Right kidney (tissue), 9 donors: ENCODE measurements at places on chromosomes 1 and 21.

DNA sequence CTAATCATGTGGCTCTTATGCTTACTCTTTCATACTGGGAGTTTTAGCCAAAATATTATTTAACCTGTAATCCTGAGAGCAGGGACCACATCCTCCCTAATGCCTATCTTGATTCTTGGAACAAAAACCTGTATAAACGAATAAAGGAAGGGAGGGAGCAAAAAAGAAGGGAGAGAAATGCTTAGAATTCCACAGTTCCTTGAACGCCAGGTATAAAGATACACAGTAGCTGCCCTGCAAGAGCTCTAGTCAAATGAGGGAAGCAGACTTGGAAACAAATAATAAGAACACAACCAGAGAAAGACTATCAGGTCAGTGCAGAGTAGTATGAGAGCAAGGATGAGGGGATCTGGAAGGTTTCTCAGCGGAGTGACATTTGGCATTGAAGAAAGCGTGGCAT, 116.3 kb downstream of the SLC30A10 start:
- peak; percentile 9 for DNase-seq

- DNase-seq: no peak
Observed at GRCh38 chr1:170790651-170791071, 126.7 kb downstream of the PRRX1 start.

- DNase-seq: no peak
Observed at GRCh38 chr1:16041200-16041599, 2.4 kb upstream of the CLCNKB start.

- DNase-seq: no peak
Observed at GRCh38 chr1:204042516-204042915, 30.4 kb upstream of the SOX13 start.

- DNase-seq: no peak
Observed at GRCh38 chr1:212164095-212164872, 120.9 kb upstream of the PPP2R5A start.

DNA sequence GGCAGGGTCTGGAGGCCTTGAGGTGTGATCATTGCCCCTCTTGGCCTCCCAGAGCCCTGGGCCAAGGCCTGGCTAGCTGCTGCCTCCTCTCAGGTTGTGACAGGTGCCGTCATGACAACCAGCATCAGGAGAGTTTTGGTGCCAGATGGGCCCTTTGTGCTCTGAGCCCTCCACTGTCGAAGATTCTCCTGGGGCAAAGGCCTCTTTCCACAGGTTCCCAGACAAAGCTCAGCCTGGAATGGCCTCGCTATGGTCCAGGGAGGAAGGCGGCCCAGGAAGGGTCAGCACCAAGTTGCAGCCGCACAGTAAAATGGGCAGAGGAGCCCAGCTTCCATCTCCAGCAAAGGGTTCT, 78.4 kb downstream of the ALPL start:
- DNase-seq: no peak

GRCh38 chr21:31880816-31881215, 8.0 kb downstream of the HUNK start:
- no peak for DNase-seq

DNA sequence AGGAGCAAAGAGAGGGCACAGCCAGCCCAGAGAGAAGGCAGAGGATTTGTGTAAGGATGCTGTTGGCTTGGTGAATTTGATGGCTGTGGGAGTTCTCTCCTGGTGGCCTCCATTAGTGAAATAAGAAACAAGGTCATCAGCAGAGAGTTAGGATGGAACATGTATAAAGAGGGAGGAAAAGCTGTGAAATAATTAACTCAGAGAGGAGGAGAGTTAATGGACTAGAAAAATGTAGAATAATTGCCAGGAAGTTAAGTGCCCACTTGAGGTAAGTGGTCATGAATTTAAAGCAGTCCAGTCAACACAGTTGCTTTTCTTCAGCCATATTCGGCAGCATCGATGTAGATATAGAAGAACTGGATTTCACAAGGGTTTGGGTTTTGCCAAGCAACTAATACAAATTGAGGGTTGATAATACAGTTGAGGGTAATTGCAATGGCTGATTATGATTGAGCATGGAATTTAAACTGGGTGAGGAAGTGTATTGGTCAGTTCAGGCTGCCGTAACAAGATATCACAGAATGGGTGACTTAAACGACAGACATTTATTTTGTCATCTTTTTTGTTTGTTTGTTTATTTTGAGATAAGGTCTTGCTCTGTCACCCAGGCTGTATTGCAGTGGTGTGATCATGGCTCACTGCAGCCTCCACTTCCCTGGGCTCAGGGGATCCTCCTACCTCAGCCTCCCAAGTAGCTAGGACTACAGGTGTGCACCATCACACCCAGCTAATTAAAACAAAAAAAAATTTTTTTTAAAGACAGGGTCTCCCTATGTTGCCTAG, 31.7 kb upstream of the KLF17 start:
- DNase-seq: no peak

DNA sequence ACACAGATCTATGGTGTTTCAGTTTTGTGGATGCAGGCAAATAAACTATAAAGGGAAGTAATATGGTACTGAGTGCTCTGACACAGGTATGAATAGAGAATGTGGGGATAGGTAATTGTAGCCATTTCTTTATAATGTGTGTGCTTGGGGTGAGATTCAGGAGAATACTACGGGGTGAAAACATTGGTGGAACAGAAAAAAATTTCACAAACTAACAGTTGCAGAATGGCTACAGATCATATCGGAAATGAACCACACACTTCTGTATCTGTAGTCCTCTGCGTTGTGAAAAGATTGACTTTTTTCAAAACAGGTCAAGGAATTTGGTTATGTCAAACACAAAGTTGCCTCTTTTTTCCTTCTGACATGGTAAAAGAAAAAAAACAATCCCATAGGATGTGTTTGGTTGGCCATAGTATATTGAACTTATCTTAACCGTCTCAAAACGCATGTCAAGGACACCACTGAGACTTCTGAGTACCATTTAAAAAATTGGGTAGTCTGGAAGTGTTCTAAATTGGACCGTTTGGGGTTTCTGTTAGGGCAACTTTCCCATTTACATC, 1.1 kb upstream of the CDC73 start:
- DNase-seq: no peak

GRCh38 chr1:233109096-233109495, 158.7 kb downstream of the NTPCR start:
- no peak for DNase-seq

- DNase-seq: peak; percentile 0
Observed at GRCh38 chr1:192311281-192311680, 5.5 kb upstream of the RGS21 start.

DNA sequence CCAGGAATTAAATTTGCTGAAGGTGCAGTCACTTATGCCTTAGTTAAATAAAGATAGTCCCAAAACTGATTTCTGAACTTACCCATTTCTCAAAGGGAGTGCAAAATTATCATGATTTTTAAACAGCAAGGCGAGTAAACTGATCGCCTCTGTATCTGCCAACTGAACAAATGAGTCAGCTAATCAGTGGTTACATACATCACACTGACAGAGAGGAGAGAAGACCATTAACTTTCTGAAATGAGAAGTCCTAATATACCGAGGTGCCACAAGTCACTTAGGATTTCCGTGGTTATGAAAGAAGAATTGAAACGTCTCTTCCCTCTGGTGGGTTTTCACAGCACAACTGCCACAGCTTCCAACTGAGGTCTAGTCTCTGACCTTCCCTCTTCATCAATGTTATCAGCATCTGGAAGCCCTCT, 400.7 kb downstream of the SMYD3 start:
- no peak for DNase-seq

DNA sequence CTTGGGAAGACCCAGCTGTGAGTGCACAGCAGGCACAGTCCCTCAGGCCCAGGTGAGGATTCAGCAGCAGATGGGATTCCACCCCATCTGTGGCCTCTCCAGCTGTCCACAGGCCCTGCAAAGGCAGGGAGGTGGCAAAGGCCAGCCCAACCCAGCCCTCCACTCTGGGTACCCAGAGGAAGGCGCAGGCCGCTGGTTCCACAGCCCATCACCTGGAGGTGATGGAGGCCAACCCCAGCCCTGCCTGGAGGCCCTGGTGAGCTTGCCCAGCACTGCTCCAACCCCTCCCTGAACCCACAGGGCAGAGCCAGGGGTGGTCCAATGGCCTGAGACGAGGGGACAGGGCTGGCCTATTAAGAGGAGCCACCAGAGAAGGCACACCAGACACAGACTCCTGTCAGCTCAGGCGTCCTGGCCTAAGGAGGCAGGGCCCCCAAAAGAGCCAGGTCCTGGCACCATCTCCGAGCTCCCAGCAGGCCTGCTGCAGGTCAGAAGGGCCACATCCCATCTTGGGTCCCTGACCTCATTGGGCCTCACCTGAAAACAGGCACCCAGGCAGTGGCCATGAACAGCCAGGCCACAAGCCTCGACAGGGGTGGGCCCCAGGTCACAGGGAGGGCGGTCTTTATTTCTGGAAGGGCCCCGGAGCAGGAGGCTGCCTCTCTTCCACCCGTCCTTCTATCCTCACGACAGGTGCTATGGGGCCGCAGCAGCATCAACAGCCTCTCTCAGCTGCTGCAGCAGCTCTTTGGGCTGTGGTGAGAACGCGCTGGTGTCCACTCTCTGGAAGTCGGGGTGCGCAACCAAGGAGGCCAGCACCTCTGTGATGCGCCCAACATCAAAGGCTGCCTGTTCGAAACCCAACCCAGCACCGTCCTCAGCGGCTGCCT, 3.2 kb downstream of the JMJD4 start:
- no peak for DNase-seq

DNA sequence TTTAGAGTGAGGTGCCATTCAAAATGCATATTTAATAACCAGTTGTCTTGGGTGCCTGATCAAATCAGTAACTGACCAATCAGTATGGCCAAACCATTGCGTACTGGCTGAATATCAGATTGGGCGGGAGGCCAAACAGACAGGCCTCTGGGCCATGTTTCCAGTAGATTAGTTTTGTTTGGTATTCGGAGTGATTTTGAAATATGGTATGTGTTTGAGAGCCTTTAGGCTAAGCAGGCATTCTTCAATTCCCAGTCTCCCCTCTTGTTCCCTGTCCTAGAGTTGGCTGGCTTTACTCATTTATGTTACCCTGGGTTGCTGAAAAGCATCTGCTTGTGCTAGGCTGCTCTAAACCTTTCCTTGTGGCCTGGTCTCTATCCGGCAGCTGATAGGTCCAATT, 80.1 kb downstream of the BACH1 start:
- DNase-seq: no peak

DNA sequence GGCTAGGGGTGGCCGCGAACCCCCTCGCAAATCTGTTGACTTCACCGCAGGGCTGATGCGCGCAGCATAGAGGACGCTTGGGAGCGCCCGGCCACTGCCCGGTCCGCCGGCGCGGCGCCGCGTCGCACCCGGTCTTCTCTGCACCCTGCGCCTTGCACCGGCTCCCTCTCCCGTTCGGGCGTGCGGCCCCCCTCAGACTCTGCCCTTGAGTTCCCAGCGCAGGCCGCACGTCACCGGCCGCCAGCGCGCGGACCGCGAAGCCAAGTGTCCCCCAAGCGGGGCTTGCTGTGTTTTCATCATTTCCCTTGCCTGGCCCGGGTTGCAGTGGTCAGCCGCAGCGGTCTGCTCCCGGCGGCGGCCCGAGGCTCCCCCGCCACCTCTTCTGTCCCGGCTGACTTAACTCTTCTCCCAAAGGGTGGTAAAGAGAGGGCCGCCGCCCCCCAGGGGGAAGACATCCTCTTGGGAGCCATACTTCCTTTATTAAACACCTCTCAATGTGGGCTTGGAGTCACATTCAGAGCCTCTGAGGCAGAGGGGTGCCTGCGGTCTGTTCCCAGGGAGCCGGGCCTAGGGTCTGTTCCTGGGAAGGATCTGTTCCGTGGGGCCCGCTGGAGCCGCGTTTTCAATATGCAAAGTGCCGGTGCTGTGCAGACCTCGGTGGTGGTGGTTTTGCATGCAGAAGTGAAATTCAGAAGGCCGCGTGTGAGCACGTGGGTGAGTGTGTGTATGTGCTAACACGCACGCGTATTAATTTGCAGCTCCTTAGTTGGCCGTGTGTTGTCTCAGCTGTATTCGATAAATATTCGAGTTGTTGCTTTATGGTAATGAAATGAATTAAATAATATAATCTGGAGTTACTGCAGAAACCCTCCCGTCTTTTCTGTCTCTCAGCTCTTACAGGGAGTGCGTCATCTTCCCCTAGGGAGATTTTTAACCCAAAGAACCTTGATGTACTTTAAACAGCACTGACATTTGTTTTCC, 17.6 kb downstream of the PBX1 start:
- DNase-seq: peak; percentile 83

DNA sequence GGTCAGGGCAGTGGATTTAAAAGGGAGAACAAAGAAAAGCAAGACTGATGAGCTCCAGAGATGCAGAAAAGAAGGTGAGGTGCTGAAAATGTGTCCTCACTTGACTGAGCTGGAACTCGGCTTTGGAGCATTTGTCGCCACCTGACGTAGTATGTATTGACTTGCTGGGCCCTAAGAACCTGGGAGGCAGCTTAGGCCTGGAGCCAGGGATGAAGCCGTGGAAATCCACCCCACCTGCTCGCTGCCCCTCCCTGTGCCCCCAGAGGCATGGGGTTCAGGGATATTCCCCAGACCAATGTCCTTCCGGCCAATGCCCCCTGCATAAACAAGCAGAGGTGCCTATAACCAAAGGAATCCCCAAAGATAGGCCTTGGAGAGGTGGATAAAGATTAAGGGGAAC, 14.3 kb downstream of the MRAP start:
- no peak for DNase-seq

DNA sequence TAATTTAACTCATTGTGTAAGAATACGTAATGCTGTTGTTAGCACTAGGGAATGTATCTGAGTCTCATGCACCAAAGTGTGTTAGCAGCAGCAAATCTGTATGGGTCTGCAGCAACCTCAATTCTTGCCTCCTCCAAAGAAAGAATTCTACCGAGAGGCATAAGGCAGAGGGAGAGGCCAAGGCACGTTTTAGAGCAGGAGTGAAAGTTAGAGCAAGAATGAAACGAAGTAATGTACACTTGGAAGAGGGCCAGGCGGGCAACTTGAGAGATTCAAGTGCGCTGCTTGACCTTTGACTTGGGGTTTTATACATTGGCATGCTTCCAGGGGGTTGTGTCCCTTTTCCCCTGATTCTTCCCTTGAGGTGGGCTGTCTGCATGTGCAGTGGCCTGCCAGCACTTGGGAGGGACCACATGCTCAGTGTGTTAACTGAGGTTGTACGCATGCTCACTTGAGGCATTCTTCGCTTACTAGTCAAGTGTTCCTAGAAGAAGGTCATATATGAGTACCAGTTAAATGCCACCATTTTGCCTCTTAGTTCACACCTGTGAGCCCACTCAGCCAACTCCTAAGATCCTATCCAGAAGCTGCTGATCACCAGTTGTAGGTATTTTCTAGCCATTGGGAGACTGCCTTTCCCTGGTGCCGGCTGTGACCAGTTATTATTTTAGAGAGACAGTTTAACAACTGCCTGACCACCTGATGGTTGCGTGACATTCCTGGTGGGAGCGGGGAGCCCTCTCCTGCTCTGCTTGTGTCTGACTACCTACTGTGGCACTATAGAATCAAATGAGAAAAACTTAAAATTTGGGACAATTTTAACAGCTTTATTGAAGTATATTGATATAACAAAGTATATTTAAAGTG, 2.7 kb upstream of the CNN3 start:
- no peak for DNase-seq
